ENCODE measurements at places on chromosomes 7 and 10.

DNA sequence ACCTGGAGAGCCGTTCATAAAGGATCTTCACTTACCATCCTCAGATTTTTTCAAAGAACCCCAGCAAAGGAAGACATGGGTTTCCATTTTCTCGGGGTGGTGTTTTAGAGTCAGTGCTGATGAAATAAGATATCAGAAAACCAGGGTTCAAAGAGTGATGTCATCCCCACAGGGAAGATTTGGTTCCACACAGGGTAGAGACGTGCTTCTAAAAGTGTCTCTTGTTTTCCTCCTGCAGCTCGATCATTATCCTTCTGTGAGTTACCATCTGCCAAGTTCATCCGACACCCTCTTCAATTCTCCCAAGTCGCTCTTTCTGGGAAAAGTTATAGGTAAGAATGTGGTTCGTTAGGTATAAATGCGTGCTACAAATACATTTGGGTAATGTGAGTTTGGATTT is 323.8 kb upstream of the C7orf33 start:
- H3K27me3 ChIP-seq, result peaks cover 6% of the 10 kb centered on the region
- H3K4me1 ChIP-seq, result peaks cover 5% of the 10 kb centered on the region
- H3K27ac ChIP-seq, result no peak overlapping the region
- H3K4me3 ChIP-seq, result no peak overlapping the region
- DNase-seq, result no peak
- H3K36me3 ChIP-seq, result no peaks in the 10 kb centered on the region

GRCh38 chr10:118277871-118278270 is 64.3 kb downstream of the FAM204A start:
- no peaks in the 10 kb centered on the region for H3K27me3 ChIP-seq
- no peak overlapping the region for H3K4me3 ChIP-seq
- H3K27ac ChIP-seq, result no peak overlapping the region
- no peak for DNase-seq

DNA sequence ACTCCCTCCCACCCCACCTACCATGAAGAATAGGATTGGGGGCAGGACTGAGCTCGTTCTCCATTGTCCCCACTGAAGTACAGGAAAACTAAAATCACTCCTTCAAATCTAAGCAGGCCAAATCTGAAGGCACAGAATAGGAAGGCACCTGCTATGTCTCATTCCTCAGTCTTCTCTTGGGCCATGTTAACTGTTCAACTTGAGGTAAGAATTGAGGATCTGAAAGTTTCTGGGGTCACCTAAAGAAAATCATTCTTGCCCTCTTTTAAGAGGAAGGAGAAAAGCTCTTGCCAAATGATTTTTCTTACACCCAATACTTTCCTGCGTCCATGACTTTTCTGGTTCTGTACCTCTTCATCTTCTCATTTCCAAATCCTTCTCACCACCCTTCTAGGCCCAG is 4.9 kb downstream of the CPN1 start:
- no peaks in the 10 kb centered on the region for H3K4me1 ChIP-seq
- H3K4me3 ChIP-seq, result no peak overlapping the region
- H3K36me3 ChIP-seq, result no peaks in the 10 kb centered on the region
- no peak overlapping the region for H3K27ac ChIP-seq
- peaks cover 53% of the 10 kb centered on the region for H3K27me3 ChIP-seq

- peaks cover 15% of the 10 kb centered on the region for H3K4me1 ChIP-seq
- no peaks in the 10 kb centered on the region for H3K36me3 ChIP-seq
- no peak for DNase-seq
- peak overlapping the region; percentile 36 for H3K4me3 ChIP-seq
- H3K27ac ChIP-seq, result peak overlapping the region; percentile 72
- H3K27me3 ChIP-seq, result no peaks in the 10 kb centered on the region
Observed at GRCh38 chr7:28623105-28623730, 210.9 kb downstream of the CREB5 start.
